DMS53 (cell line): ENCODE measurements at places on chromosomes 3 and 15.

- DNase-seq = no peak
Measured at GRCh38 chr3:9732740-9733115, 1.2 kb downstream of the BRPF1 start.

DNA sequence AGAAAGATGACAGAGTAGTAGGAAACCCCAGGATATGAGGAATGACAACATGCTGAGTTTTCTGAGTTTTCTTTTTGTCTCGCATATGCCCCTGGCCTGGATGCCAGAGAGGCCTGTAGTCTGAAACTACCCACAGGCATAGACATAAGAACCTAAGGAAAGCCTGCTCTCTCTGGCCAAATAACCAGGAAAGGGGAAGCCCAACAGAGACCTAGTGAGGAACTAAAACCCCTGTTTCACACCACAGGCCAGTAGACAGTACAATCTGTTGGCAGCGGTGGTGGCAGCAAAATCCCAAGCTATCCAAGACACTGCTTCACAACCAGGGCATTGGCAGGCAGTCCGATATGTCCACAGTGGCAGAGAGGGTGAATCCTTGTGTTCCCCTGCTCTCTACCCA, 55.0 kb upstream of the DCP1A start:
- DNase-seq = no peak

DNA sequence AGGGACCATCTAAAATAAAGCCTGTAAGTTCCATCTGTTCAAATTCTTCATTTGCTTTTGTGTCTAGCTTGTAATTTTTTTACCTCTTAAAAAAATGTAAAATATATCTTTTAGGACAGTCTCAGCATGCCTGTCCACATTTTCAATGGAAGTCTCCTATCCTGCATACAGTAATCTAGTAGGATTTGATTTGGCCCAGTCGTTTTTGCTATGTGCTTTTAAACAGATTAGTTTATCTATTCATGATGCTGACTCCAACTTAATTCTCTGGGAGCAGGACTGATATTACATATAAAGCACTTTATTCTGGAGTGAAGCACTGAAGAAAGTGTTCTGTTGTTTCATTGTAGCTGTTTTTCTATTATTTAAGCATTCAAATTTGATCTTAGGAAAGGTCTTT, 38.9 kb upstream of the CFAP20DC start:
- DNase-seq = no peak

DNA sequence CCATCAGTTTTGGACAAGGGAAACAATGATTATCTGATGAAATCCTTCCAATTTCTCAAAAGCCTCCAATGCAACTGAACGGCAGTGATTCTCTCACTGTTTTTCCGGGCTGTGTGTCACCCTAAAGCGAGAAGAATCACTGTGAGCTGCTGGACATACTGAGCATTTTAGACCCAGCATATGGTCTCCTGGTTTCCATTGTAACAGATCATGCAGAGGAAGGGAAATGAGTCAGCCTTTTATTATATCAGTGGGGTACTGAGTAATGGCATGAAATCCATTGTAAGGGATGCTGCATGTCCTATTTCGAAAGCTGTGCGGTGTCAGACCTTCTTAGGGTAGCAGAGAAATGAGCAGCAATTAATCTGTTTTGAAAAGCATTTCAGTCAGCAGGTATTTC, 287.1 kb downstream of the IL5RA start:
- no peak for DNase-seq

DNA sequence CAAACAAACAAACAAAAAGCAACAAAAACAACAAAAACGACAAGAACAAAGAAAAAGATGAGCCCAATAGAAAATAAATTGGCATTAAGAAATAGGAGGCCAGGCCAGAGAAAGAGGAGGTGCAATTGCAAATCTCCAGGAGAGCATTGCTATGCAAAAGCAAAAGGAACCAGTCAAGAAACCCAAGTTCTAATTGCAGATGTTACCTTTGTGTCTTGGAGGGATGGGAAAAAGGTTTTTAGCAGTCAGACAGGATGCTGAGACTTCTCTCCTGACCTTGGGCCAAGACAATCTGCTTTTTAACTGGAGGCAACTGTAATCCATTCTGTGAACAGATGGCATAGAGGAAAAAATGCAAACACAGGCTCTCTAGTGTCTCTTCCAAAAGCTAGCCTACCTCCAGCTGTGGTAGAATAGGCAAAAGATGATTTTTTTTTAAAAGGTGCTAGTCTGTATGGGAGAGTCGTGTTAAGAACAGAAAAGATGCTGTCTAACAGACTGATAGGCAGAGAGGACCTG, 56.4 kb downstream of the LSAMP start:
- DNase-seq = no peak

GRCh38 chr3:9689757-9690156, 13.9 kb upstream of the CPNE9 start:
- no peak for DNase-seq

DNA sequence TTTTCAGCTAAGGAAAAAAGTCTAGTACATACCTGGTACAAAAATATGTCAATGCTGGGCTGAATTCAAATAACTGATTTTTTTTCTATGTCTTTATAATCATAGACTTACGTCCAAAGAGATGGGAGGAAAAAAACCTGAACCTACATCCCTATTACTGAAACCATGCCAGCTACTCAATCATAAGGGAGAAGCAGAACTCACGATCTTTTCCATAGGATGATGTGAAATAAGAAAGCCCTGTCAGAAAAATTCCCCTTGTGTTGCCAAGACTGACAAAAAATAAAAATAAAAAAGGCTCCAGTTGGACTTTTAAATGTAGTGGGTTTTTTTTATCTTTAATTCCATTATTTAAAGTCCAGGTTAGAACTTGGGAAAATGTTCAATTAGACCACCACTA, 3.3 kb downstream of the MSL2 start:
- DNase-seq = no peak

- DNase-seq = no peak
Measured at GRCh38 chr15:48681353-48681752, 35.8 kb upstream of the FBN1 start.

- DNase-seq = peak; percentile 73
Measured at GRCh38 chr3:105611304-105612192, 244.8 kb downstream of the ALCAM start.

DNA sequence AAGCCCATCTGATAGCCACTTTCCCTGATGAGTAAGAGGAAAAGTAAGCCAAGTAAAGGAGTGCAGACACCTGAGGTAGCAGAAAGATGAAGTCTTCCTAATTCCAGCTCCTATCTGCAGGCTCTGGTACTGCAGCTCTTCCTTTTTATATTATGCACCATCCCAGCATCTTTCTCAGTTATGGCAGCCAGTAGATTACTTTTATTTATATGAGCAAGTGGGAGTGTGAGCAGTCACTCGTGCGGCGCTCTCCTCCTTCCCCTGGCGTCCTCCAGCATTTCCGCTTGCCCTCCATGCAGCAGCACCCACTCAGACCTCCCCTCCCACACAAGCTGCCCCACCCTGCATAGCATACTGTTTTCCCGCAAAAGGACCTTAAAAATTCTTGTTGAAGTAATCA, 465.9 kb upstream of the DPPA4 start:
- peak; percentile 42 for DNase-seq

- peak; percentile 69 for DNase-seq
Measured at GRCh38 chr15:90957031-90957790, 2.5 kb downstream of the RCCD1 start.

DNA sequence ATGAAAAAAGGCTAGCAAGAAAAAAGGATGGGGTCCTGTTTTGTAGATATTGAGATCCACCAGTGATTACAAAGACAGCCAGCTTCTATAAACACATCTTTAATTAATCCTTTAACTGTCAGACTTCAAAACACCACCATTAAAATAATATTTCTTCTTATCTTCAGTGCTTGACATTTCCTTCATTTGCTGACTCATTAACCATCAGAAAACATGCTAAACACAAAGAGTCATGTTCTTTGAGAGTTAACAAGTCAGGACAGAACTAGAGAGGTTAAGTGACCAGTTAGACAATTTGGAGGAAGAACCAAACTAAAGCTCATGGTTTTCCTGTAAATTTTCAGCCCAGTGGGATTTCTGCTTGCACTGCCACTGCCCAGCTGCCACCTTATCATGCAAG, 111.4 kb downstream of the MEIS2 start:
- DNase-seq = no peak

DNA sequence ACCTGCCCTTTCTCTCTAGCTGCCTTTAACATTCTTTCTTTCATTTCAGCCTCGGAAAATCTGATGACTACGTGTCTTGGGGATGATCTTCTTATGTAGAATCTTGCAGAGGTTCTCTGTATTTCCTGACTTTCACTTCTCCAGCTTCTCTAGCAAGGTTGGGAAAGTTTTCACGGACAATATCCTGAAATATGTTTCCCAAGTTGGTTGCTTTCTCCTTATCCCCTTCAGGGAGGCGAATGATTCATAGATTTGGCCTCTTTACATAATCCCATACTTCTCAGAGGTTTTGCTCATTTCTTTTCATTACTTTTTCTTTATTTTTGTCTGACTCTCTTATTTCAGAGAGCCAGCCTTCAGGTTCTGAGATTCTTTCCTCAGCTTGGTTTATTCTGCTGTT, 62.1 kb upstream of the CCDC54 start:
- no peak for DNase-seq

GRCh38 chr15:96535148-96535547, 204.6 kb downstream of the NR2F2 start:
- DNase-seq = peak; percentile 1
